ENCODE measurements at places on chromosomes 5 and 9.

DNA sequence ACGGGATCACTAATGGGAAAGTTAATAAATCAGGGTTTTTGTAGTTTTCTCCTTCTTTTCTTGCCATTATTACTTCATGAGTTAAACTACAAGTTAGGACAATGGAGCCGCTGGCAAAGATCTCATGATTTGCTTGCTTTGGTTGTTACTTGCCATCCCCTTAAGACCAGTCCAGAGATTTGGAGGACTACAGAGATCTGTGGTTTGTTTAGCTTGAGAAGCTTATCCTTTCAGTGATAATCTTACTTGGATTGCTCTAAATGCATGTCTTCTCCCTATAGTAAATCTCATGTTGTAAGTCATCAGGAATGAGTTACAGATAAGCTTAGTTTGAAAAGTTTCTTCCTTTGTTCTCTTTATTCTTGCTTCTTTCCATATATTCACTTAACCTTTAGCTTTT, 70.9 kb downstream of the TLE4 start:
- no peak for DNase-seq

GRCh38 chr9:11546231-11546630, 933.4 kb upstream of the PTPRD start:
- DNase-seq, result no peak

DNA sequence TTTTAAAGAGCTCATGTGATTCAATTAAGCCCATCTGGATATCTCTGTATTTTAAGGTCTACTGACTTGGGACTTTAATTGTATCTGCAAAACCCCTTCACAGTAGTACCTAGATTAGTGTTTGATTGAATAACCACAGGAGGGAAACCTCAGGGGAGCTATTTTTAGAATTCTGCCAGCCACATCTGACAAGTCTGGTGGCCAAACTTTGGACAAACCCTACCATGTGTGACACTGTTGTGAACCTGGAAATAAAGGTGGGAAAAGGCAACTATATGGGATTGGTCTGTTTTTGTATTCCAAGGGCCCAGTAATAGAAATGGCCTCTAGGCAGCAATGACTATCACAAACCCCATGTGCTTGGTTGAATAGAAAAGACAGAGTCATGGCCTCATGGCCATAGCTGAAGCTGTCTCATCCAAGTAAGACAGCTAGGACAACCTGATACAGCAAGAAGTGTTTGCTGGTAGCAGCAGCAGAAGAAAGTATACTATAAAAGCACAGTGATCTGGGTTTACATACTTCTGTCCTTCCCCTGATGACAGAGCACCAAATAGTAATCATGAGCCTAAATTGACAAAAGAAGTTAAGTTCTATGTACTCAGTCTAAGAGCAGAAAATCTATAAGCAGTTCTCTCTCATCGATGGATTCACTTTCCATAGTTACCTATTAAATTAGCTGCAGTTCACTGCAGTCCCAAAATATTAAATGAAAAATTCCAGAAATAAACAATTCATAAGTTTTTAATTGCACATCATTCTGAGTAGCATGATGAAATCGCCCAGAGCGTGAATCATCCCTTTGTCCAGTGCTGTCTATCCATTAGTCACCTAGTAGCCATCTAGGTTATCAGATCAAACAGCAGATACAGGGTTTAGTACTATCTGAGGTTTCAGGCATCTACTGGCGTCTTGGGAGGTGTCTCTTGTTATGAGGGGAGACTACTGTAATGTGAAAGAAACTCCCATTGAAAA, 189.8 kb downstream of the ARHGAP26 start:
- no peak for DNase-seq

DNA sequence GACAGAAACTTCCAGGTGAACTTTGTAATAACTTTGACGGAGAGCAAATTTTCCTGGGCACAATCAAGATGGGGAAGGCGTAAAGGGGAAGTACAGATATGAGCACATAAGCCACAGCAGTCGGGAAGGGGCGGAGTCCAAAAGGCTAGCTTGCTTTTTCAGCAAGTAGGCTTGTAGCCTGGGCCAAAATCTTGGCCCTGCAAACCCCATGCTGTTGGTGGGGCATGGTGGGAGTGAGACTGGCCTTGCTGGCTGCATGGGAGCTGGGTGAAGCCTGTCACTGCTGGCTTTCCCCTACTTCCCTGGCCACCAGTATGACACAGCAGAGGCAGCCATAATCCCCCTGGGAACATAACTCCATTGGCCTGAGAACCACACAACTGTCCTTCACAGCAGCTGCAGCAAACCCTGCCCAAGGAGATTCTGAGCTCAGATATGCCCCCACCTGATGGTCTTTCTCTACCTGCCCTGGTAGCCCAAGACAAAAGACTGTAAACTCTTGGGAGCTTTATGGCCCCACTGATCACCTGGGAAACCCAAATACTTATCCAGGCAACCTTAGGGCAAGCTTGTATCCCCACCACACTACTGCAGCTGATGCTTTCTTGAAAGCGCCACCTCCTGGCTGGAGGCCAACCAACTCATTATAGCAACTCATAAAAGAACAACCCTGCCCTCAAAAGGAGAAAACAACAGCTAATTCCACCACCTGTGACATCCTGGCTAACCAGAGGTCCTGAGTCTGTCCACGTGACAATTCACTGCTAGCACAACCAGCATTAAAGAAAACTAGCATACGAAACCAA, 24.0 kb downstream of the DCTN4 start:
- no peak for DNase-seq

- DNase-seq, result no peak
Observed at GRCh38 chr9:92010705-92011536, 60.9 kb upstream of the ROR2 start.

DNA sequence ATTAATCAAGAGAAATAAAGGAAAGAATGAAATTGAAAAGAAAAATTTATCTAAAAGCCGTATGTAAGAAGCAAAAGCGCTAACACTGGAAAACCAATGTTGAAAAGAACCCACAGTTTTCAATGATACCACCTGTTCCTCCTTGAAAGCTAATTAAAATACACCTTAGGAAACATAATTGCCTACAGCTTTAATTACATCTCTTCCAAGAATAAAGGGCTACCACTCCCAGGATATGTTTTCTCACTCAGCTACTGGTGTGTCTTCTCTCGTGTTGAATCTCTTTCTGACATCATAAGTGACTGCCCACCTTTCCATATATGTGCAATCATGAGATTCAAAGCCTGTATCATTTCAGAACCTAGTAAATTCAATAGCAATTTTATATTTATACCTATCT, 880.6 kb upstream of the DMAC1 start:
- no peak for DNase-seq

- DNase-seq, result no peak
Observed at GRCh38 chr5:22572941-22573340, 280.2 kb downstream of the CDH12 start.

- DNase-seq, result no peak
Observed at GRCh38 chr9:121308765-121309164, 40.8 kb downstream of the GSN start.

DNA sequence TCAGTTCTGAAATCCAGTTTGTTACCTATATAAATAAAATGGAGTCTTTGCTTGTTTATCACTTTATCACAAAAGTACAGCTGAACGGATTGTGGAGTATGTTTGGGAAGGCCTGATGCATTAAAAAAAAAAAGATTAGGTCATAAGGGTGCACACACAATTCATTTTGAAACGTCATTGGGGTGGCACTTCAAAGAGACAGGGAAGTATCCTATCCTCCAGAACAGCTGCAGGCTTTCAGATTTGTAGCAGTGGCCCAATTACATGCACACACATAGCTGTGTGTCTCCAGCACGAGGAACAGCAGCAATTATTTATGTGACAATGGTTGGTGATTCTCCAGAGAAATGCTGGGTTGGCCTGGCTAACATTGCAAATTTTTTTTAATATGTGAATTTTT, 46.8 kb upstream of the FER start:
- DNase-seq, result no peak

DNA sequence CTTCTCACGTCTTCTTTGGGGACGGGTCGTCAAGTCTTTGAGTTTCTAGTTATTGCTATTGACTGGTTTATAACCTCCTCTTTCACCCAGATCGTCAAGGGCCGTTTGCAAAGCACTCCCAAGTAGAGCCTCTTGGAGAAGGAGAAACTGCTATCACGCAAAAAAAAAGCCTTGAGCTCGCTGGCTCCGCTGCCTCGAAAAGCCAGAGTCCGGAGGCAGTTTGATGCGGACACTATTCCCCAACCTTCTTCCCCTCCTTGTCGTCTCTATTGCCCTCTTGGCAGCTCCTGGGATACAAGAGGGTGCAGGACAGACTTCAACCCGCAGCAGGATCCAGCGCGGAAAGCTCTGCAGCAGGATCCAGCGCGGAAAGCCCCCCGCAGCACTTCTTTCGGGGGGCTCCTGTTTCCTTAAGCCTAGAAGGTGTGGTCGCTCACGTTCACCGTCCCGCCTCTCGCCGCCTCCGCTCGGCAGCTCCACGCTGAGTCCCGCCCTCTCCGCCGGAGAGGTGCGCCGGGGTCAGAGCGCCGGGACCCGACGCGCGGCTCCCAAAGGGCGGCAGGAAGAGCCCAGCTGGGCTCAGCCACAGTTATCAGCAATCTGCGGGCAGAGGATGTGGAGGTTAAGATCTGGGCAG, at the start of gene PCDHAC1:
PCDHAC1 (plus strand) TSS at position 494 of the 637 bp plus-strand sequence. CDS start 594 bp downstream, outside the sequence.
- DNase-seq, result no peak

- DNase-seq, result no peak
Observed at GRCh38 chr9:121751686-121752445, 100.4 kb downstream of the DAB2IP start.

- no peak for DNase-seq
Observed at GRCh38 chr9:124483481-124483880, 23.7 kb downstream of the NR5A1 start.

DNA sequence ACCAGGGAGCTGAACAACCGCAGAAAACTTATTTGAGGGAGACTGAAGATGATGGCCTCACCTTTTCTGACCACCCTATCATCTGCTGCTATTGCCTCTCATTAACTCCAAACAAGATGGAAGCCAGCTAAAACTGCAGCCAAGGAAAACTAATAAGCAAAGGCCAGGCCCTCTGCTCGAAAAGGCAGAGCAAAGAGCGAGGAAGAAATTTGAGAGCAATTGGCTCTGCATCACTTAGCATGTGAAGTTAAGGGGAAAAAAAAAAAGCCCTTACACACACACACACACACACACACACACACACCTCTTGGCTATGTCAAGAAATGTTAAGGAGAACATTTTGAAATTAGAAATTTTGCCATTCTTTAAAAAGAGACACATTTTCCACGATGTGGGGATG, 228.1 kb upstream of the CYLC2 start:
- no peak for DNase-seq

- no peak for DNase-seq
Observed at GRCh38 chr5:168432903-168433302, 53.4 kb upstream of the RARS1 start.

DNA sequence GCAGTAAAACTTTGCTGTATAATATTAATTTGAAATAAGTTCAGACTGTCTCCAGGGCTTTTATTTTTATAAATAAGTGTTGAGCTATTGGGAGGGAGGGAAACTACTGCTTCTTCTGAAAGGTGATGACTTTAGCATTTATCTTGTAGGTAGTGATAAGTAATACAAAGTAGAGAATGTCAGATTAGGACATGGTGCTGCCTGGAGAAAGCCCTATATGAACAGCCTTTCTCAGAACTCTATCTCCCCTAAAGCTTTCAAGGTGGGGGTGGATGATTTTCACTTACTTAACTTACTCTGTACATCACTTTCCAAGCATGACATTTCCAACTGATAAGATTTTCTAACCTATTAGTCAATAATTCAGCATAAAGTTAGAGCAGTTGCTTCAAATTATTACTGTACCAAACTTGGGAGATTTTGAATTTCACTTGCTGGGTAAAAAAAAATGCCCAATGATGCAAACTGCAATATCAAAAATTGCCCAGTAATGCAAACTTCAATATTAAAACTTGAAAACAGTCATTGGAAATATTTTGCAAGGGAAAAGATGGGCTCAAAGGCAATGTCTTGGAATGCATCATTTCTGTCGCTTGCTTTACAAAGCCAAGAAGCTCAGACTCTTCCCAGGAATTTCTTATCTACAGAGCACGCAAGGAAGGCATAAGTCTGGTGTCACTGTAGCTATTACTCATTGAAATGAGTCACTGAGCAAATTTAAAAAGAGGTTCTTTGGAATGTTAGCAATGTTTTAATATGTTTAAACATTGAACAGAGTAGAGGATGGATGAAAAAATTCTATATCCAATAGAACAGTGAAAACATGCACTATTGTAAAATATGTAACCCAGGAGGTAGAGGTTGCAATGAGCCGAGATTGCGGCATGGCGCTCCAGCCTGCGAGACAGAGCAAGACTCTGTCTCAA, 569.5 kb downstream of the PSAT1 start:
- DNase-seq, result no peak

GRCh38 chr5:73495772-73496335, 2.4 kb upstream of the BTF3 start:
- DNase-seq, result no peak

GRCh38 chr9:880725-881124, 39.2 kb downstream of the DMRT1 start:
- DNase-seq, result no peak

DNA sequence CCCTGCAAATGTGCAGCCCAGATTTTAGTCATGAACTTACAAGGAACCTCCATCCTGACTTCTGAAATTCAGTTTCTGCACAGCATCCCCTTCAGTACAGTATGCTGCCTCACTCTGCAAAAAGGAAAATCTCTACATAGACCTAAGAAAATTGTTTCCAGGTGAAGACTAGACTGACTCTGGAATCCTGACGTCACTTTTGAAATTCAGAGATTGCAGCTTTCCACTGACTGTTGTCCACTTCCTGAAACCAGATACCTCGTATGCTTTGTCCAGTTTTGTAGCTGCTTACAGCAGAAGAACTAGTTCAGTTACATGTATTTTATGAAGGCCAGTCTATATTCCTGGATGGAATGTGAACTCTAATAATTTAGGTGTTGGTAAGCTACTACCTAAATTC, 629.3 kb upstream of the ST8SIA4 start:
- DNase-seq, result no peak

DNA sequence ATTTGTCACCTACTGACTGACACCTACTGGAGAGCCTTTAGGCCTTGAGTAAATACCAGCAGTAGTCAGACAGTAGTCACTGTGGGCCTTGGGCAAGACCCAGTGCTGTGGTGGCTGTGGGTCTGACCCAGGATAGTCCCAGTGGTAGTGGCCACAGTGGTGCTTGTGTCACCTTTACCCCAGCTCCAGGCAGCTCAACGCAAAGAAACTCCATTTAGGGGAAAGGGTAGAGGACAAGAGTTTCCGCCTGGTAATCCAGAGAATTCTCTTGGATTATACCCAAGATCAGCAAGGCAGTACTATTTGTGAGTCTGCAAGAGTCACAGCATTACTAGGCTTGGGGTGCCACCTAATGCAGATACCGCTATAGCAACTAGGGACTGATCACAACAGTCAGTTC, 28.9 kb downstream of the CERT1 start:
- no peak for DNase-seq

GRCh38 chr9:134864821-134865190, 15.8 kb upstream of the FCN2 start:
- no peak for DNase-seq
